ENCODE measurements at places on chromosomes 16 and 17.

GRCh38 chr16:50745940-50746339, 4.1 kb downstream of the CYLD start:
- no peak for DNase-seq

GRCh38 chr17:67003231-67003630, 38.7 kb downstream of the CACNG4 start:
- DNase-seq: no peak

DNA sequence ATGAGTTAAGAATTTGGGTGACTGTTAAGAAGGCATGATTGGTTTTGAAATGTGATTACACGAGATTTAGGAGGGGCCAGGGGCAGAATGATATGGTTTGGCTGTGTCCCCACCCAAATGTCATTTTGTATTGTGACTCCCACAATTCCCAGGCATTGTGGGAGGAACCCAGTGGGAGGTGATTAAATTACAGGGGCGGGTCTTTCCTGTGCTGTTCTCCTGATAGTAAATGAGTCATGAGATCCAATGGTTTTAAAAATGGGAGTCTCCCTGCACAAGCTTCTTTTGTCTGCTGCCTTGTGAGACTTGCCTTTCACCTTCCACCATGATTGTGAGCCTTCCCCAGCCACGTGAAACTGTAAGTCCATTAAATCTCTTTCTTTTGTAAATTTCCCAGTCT, 34.6 kb downstream of the TMEM100 start:
- no peak for DNase-seq

DNA sequence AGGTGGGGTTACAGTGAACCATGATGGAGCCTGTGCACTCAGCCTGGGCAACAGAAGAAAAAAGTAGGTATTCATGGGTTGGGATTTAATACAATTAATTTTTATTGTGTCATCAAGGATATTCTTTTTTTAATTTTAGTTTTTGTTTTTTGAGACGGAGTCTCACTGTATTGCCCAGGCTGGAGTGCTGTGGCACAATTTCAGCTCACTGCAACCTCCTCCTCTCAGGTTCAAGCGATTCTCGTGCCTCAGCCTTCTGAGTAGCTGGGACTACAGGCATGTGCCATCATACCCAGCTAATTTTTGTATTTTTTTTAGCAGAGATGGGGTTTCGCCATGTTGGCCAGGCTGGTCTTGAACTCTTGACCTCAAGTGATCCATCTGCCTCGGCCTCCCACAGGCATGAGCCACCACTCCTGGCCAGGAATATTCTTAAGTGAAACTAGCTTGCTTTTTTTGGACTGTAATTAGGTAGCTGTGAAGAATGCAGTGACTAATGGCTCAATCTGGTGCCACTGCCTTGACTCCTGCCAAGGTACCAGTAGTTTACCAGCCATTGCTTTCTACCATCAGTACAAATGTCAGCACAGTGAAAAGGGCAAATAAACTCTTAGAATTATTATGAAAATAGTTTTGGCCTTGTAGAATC, 4.8 kb downstream of the PPM1D start:
- no peak for DNase-seq

DNA sequence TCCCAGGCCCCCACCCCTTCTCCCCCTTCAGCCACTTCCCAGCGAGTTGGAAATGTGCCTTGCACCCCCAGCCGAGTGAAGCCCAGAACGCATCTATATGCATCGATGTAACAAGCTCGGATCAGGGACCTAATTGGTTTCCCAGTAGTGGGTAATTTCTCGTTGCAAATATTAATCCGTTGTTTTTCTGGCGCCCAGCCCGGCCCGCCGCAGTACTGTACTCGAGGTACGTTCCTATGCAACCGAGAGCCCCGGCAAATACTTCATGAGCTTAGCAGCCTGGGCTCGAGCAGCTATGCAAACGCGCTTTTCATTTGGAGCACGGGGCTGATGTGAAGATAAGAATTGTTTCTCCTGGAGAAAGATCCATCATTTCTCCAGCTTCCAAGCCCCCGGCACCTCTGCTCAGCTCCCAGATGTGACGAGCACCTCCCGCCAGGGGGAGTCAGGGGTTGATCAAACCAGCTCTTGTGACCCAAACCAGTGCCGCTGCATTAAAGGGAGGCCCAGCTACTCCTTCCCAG, 229.8 kb downstream of the KATNIP start:
- no peak for DNase-seq

GRCh38 chr16:54282928-54283724, 3.5 kb downstream of the IRX3 start:
- DNase-seq: no peak

DNA sequence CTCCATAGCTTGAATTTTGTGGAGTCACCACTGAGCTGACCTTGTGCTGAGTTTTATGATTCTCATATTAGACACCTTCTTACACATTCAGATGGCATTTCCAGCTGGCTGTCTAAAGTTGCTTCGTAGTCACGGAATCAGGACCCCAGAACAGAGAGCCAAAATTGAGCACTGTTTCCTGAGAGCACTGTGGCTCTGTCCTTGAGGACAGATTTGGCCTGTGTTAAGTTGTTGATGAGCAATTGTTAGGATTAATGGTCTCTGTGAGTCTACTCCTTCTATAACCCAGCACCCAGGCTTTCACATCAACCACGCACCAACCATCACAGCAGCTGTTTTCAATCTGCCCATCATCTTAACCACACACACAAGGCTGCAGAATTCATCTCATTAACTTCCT, 277.5 kb upstream of the HSBP1 start:
- DNase-seq: no peak

DNA sequence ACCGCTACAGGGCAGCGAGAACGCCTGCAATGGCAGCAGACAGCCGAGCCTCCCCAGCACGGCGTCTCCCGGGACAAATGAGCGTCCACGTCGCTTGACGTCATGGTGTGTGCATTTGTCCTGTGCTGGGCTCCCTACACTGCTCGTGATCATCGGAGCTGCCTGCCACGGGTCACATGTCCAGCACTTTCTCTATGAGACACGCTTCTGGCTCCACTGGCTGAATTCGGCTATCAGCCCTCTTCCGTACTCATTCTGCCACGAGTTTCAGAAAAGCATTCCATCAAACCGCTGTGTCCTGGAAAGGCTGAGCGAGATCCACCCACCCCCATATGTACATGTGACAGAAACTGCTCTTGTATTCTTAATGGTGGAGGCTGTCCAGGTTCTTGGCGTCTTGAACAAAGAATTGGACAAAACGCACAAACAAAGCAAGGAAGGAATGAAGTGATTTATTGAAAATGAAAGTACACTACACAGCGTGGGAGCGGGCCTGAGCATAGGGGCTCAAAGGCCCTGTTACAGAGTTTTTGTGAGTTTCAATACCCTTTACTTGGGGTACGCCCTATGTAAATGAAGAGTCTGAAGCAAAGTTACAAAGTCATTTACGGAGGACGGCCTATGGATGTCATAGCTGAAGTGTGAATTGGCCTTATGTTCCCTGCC, 28.5 kb upstream of the SHCBP1 start:
- DNase-seq: no peak

- no peak for DNase-seq
These were observed 629 bp upstream of the RNF135 start for GRCh38 chr17:30969989-30970830.

DNA sequence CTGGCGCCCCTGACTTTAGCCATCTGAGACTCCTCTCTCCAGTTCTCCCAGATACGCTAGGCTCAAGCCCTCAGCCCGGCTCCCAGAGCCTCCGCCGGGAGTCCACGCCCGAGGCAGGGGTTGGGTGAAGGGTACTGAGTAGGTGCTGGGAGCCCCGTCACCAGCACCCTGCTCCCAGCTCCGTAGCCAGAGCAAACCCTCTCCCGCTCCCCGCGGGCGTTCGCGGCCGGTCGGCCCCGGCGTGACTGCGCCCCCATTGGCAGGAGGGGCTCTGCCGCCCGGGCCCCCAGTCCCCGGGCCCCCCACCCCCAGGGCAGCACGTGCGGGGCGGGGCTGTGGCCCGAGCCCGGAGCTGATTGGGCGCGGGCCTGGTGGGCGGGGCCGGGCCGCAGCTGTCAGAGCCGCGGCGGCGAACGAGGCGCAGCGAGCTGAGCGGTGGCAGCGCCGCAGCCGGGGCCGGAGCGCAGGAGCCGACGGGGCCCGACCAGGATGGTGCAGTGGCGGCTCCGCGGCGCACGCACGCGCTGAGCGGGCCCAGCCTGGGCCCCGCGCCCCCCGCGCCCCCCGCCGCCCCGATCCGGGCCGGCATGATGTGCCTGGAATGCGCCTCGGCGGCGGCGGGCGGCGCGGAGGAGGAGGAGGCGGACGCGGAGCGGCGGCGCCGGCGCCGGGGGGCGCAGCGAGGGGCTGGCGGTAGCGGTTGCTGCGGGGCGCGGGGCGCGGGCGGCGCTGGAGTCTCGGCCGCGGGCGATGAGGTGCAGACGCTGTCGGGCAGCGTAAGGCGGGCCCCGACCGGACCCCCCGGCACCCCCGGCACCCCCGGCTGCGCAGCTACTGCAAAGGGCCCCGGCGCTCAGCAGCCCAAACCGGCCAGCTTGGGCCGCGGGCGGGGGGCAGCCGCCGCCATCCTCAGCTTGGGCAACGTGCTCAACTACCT, at the start of gene SPNS2:
Gene SPNS2, plus strand, starts transcription at position 421 of the 937 bp plus-strand sequence. Its CDS starts 167 bp downstream, at position 588.
- peak; percentile 49 for DNase-seq

DNA sequence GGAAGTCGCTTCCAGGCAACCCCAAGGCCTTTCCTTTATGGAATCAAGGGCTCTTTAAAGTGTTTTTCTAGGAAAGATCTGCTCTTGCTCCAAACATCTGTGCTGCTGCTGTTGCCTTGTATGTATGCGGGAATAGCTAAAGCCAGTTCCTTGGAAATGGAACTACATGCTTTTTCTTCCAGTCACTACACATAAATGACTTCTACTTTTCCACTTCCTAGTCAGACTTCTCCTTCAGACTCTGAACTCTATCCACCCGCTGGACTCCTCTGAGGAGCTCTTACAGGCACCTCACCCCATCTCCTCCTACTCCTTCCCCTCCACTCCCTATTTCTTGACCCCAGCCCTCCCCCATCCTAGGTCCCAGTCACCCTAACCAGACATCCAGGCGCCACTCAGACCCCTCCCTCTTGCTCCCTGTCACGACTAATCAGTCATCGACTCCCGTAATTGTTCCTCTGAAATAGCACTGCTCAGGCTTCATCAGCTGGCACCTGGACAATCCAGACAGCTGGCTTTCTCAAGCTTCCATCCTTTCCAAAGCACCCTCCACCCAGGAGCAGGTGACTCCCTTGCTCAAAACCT, 15.0 kb upstream of the PEMT start:
- DNase-seq: no peak

DNA sequence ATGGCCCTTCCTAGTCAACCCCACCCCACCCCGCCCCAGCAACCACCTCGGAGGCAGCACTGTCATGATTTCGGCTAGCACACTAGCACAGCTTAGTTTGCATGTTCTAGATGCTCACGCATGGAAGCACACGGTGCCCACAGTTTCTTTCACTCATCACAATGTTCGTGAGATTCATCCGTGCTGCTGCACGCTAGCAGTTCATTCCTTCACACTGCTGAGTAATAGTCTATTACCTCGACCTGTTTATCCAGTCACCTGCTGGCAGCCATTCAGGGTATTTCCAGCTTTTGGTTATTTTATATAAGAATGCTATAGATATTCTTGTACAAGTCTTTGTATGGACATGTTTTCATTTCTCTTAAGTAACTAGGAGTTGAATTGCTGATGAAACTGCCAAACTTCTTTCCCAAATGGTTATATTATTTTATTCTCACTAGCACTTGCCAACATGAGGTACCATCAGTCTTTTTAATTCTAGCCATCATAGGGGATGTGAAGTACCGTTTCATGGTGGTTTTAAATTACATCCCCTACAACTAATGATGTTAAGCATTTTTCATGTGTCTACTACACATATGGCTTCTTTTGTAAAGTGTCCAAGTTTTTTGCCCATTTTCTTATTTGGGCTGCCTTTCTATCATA, 75.7 kb downstream of the CYTH1 start:
- no peak for DNase-seq

DNA sequence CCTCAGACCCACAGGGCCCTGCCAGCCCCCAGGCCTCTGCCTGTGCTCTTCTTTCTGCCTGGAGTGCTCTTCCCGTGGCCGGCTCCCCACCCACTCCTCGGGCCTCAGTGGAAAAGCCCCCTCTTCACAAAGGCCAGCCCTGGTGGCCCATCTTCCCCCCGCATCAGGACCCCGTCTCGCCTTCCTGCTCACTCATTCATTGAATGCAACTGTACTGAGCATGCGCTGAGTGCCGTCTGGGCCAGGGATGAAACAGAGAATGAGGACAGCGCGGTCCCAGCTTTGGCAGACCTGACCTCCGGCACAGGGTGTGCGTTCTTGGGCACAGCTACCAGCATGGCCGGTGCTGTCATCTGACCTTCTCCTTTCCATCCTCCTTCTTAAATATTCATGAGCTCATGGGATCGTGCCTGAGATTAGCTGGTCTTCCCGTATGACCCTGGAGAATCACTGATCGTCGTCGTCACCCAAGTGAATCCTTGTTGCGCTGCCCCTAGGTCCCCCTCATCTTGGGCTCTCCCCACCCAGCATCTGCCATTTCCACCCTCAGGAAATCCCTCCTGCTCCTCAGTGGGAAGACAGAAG, 16.4 kb upstream of the OSGIN1 start:
- DNase-seq: no peak

DNA sequence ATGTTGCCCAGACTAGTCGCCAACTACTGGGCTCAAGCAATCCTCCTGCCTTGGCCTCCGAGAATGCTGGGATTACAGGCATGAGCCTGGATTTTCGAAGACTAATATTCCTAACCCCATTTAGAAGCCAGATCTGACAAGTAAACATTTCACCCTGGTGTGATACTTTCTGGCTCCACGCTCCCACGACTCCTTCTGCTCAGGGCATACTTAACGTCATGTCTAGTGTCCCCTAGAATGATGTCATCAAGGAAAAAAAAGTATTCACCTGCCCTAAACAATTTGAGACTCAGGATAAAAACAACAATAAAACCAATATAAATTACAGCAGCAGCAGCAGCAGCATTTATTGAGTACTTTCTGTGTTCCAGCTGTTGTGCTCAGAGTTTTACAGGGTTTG, 13.2 kb downstream of the ITGB3 start:
- DNase-seq: no peak

- no peak for DNase-seq
These were observed 3.3 kb downstream of the ABCC3 start for GRCh38 chr17:50637829-50638605.

All from stimulated activated CD4-positive, alpha-beta T cell treated with anti-CD3 and anti-CD28 coated beads, Interleukin-1b, Interleukin-23, amount 100 ng/mL, for 1 hour (primary cell).